ENCODE measurements at places on chromosomes 16 and 17.

DNA sequence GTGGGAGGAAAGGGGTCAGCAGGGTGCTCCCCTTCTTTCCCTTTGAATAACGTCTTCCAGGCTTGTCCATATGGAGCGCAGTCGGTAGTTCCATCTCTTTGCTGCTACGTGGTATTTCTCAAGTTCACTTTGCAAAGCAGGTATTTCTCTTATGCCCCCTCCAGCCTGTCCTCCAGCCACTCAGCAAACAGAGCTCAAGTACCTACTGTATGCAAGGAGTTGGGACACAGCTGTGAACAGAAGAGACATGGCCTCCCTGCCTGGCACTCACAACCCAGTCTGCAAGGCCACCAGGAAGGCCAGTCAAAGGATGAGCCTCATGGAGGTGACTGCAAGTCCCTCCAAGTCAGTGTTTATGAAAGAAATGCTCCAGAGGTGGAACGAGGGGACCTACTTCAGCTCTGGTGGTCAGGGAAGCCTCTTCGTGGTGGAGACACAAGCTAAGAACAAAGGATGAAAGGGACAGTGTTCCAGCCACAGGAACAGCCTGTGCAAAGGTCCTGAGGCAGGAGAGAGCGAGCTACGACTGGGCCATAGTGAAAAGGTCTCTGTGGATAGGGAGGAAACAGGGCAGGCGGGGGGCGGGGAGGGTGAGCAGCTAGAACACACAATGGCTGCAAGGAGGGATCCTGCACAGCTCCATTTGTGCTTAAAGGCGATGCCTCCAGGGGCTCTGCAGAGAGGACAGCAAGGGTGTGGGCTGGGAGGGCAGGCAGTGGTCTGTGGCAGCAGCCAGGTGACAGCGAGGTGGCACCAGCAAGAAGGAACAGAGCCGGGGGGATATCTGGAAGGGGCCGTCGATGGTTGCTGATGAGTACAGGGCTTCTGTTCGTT lies 32.6 kb downstream of the PPL start:
- no peak for DNase-seq

GRCh38 chr17:30160419-30161172 lies 44.0 kb downstream of the NSRP1 start:
- DNase-seq, result no peak

DNA sequence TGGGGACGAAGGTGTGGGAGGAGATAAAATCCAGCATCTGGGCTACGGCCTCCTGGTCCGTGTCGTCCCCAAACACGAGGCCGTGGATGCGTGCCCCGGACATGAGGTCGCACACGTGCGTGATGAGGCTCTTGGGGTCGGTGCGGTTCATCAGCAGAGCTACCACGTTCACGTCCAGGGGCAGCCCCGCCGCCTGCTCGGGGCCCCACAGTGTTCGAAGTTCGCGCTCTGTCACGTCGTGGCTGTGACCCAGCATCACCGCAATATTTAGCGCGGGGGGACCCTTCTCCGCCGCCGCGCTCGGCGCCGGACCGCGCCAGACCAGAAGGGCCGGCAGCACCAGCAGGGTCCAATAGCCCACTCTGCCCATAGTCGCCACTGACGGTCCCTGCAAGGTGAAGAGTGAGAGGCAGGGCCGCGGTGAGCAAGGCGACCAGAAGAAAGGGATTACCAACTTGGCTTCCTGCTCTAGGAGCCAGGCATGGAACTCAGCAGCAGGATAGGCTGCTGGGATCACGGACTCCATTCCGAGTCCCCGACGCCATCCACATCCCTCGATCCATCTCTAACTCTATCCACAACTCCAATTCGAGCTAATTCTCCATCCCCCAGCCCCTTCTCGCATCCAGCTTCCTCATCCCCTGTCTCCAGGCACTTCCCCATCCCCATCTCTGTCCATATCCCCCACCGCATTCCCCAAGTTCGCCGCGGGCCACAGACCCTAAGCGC lies 2.0 kb downstream of the GRIN2A start:
- DNase-seq, result no peak

- no peak for DNase-seq
These were observed 2.8 kb upstream of the SOCS3 start for GRCh38 chr17:78362671-78363070.

- no peak for DNase-seq
These were observed 82.8 kb downstream of the PLCG2 start for GRCh38 chr16:81861915-81862314.

- peak; percentile 76 for DNase-seq
These were observed at the start of gene RDM1 for GRCh38 chr17:35930211-35931065. Gene RDM1 (minus strand): TSS chr17:35930773. CDS start chr17:35930727, 46 bp downstream.

- no peak for DNase-seq
These were observed 171.9 kb upstream of the RPH3AL start for GRCh38 chr17:524406-524950.

- DNase-seq, result peak; percentile 38
These were observed 482.6 kb downstream of the NPIPA7 start for GRCh38 chr16:16861546-16861945.

DNA sequence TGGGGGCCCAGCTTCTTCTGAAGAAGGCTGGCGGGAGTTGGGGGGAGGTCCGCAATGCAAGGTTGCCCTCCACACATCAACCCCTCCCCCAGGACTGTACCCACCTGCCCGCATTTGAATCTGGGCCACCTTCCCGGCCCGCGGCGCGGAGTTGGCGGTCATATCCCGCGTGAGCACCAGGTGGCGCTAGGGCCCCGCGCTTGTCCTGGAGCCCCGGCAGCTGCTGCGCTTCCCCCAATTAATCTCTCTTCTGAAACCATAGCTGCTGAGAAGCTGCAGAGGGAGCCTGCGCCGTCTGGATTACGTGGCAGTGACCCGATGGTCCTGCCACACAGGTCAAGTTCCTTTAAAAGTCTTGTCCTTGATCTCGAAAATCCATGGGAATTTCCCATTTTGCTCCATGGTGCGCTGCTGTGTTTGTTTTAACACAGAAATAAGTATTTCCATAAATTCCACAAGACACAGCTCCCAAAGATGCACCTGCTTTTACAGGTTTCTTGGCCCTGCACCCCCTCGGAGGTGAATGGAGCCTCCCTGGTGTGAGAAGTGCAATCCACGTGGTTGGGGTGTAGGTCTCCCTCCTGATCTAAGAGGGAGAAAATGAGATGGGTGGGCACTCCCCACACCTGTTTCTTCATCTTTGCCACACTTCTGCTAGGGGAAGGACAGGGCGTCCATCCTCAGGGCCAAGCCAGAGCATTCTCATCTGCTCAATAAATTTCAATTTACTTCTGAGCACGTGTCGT lies 22.1 kb downstream of the COX4I1 start:
- DNase-seq, result peak; percentile 95

All from HuH-7.5 (cell line).